Muscle of back (tissue), 13 donors: ENCODE measurements at places on chromosomes 3 and 15.
A peak's percentile ranks its signal among the peaks of the same experiment; 100 is the strongest.

- DNase-seq = no peak
Observed at GRCh38 chr3:53718462-53718861, 127.8 kb downstream of the CHDH start.

GRCh38 chr15:25091421-25092158 is 136.8 kb downstream of the SNRPN start:
- DNase-seq = no peak

DNA sequence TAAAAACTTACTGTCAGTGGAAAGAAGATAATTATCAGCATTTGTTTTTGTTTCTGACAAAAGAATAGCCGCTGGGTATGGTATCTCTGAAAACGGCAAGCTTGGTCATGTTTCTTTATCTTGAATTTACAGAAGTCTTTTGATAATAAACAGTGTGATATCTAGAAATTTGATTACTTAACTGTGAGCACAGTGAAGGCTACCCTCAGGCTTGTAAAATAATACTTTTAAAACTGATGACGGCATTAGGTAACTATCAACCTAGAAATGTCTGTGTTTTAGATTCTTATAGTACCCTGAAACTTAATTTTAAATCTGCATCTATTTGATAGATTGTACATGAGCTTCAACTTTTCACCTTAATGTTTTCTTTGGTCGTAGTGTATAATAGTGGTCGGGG is 43.4 kb downstream of the NSUN3 start:
- DNase-seq = no peak

- no peak for DNase-seq
Observed at GRCh38 chr3:13846716-13847570, 32.9 kb downstream of the WNT7A start.

- peak; percentile 85 for DNase-seq
Observed at GRCh38 chr3:157081626-157082210, 78.2 kb downstream of the CCNL1 start.

GRCh38 chr3:24310887-24311286 is 183.8 kb downstream of the THRB start:
- no peak for DNase-seq

DNA sequence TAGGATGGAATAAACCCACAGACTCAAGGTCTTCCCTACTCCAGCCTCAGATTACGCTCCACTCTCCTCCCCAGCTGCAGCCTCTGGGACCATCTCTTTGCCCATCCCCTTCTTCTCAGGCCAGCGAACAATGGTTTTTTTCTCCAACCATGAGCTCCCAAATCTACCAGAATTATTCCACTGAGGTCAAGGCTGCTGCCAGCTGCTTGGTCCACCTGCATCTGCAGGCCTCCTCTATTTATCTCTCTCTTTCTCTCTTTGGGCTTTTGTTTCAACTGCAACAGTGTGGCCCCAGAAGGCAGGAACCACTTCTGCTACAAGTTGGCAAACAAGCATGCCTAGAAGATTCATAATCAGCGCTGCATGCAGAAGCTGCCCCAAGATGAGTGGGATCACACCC is 19.1 kb downstream of the CHRM5 start:
- no peak for DNase-seq

- no peak for DNase-seq
Observed at GRCh38 chr15:65106011-65106590, 8.9 kb downstream of the UBAP1L start.
